ENCODE measurements at places on chromosomes 12 and 14.

GRCh38 chr12:484096-484495, 24.4 kb downstream of the B4GALNT3 start:
- no peak for DNase-seq

GRCh38 chr12:25591144-25591543, 38.1 kb upstream of the LMNTD1 start:
- no peak for DNase-seq

- peak; percentile 93 for DNase-seq
Observed at GRCh38 chr12:7108003-7108795, 815 bp downstream of the C1RL start.

DNA sequence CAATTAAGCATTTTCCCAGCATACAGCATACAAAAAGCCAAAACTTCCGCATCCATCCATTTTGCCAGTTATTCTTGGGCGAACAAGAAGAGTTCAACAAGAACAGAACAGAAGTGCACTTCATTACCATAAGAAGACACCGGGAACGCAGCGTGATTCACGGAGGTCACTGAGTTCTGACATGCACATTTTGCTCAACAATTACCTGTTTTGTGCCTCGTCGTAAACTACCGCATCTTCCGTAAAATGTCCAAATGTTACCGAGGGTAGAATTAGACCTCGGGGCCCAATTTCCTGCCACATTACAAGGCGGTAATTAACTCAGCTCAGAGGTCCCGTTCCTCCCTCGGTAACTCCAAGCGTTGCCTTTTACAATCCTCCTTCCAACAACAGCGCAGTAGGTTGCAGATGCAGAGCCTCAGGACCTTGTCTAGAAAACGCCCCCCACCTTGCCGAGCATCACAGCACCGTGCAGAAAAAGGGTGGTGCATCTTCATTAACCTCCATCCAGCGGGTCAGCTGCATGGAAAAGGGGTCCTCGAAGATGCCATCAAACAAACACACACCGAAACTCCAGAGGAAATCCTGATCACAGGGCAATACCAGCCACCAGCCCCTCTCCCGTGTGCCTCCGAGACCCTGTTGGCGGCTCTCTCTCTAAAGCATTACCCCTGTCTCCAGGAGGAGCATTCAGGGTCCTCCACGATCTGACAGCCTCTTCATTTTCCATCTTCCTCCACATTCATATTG, 125.2 kb downstream of the BCL11B start:
- DNase-seq: no peak

GRCh38 chr12:1525858-1526257, 68.5 kb downstream of the FBXL14 start:
- no peak for DNase-seq

- no peak for DNase-seq
Observed at GRCh38 chr12:79991586-79991985, 56.7 kb upstream of the PPP1R12A start.

DNA sequence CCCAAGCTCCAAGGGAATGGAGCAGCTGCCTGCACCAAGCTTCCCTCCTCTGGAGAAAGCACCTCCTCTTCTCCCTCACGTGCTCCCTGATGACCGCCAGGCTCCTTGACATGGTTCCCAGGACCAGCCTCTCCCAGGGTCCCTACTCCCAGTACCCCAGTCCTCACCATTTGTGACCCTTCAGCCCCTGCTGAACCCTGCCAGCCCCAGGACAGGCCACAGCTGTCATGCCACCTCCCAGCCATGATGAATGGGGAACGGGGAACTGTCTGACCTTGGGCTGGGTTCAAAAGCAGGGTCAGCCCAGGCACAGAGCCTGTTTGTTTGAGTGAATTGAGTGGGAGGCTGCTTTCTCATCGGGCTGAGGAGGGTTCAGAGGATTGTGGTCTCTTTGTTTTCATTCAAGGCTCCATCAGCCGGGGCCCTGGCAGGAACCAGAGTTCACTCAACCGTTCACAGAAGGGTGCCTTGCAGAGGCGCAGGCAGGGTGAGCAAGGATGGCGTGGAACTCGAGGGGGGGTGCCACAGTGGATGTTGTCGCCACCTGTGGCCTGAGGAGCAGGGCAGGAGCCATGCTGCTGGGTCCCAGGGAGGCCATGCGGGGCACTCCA, 344.5 kb upstream of the SFSWAP start:
- no peak for DNase-seq

DNA sequence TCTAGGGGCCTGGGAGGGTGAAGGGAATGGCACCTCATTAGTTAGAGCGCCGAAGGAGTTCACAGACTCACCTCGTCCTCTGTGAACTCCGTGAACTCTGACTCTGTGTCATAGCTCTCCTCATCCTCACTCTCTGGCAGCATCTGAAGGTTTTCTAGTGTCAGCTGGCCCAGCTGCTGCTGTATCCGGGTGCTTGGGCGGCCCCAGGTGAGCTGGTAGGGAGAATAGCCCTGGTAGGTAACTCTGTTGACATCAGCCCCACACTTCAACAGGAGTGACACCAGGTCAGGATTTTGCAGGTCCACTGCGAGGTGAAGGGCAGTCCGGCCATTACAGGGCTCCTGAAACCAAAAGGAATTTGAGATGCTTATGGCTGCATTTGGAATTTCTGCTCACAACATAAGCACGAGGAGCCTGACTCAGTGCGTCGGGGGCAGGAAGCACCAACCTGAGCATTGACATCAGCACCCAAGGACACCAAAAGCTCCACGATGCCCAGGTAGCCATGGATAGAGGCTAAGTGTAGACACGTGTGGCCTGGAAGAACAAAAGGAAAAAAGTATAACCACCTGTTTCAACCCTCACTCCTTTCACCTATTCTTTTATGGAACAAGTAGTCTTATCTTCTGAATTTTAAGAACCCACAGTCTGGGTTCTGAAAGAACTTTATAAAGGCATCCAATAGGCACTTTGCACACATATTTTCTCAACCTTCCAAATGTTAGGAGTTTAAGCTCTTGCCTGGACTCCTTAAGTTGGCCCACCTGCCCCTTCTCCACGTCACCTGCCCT, 2.0 kb downstream of the NFKBIA start:
- DNase-seq: peak; percentile 31

DNA sequence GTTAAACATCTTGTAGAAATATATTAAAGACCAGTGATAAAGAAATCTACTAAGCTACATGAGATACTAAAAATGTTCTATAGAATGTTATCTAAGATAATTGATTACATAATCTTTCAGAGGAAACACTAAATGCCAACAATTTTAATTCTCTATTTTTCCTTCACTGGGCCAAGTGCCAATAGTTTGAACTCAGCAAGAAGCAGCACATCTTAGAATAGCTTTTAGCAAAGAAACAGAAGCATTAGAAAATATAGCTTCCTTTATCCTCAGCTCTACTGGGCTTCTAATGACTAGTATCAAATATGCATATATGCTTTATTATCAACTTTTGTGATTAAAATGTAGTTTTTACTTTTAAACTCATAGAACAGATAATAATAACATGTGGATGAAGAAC, 461.4 kb upstream of the USP15 start:
- DNase-seq: no peak

GRCh38 chr14:68794851-68795596, 2.2 kb upstream of the ZFP36L1 start:
- DNase-seq: peak; percentile 63

DNA sequence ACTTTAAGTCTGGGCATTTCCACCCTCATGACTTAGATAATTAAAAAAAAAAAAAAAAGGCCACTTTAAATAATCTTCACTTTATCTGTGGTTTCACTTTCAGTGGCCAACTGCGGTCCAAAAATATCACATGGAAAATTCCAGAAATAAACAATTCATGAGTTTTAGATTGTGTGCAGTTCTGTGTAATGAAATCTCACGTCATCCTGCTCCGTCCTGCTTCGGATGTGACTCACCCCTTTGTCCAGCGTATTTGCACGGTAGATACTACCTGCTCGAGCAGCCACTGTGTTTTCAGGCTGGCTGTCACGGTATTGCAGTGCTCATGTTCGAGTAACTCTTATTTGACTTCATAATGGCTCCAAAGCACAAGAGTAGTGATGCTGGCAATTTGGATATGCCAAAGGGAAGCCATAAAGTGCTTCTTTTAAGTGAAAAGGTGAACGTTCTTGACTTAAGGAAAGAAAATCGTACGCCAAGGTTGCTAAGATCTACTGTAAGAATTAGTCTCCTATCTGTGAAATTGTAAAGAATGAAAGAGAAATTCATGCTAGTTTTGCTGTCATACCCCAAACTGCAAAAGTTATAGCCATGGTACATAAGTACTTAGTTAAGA, 2.4 kb downstream of the E2F7 start:
- no peak for DNase-seq

- DNase-seq: no peak
Observed at GRCh38 chr14:41457393-41457792, 149.3 kb upstream of the LRFN5 start.

DNA sequence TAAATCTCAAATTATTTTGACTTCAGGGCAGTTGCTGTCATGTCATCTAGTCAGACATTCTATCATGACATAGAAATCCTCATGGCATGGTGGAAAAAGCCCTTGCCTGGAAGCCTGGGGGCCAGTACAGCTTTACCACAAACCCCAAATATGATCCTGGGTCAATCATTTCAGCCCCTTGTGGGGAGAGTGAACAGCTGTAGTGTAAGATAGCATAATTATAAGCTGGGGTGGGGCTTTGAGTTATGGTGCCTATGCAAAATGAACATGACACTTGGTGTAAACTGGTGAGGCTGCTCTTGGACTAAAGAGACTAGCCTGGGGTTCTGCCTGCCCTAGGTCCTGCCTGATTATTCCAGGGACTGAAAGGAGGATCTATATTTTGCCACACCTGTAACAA, 207.7 kb upstream of the DDHD1 start:
- DNase-seq: no peak

DNA sequence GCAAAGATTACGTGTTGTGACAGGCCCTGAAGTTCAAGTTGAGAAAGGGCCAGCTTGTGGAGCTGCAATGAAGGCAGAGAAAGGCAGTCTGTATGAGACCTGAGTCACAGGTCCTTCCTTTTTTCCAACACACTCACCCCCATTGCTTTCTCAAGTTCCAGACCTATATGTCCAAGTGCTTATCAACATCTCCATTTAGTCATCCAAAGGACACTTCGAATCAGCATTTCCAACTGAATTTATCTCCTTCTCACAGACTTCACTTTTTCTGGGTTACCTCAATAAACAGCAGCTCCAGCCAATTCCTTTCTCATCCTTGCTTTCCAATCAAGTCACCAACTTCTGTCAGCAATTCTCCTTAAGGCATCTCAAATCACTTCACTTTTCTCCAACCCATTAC, 56.4 kb upstream of the KIF21A start:
- no peak for DNase-seq

DNA sequence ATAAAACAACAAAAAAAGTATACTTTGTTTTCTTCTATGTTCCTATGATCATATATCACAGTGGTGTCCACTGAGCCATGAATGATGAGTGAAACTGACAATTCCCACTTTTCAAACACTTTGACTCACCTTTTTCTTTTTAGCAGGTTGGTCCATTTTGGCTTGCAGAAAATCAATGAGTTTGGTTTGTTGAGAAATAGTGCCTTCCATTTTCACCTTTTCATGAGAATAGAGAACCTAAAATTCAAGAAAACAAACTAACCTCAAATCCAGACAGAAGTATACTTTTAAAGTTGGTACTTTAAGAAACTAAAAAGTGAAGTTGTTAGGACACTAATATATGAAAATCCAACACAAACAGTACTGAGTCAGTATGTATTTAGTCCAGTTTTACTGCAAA, 52.4 kb downstream of the PRKAB1 start:
- no peak for DNase-seq

GRCh38 chr14:58826845-58827686, 189.3 kb downstream of the DACT1 start:
- no peak for DNase-seq

- DNase-seq: no peak
Observed at GRCh38 chr12:46263140-46264016, 5.5 kb downstream of the SLC38A1 start.

DNA sequence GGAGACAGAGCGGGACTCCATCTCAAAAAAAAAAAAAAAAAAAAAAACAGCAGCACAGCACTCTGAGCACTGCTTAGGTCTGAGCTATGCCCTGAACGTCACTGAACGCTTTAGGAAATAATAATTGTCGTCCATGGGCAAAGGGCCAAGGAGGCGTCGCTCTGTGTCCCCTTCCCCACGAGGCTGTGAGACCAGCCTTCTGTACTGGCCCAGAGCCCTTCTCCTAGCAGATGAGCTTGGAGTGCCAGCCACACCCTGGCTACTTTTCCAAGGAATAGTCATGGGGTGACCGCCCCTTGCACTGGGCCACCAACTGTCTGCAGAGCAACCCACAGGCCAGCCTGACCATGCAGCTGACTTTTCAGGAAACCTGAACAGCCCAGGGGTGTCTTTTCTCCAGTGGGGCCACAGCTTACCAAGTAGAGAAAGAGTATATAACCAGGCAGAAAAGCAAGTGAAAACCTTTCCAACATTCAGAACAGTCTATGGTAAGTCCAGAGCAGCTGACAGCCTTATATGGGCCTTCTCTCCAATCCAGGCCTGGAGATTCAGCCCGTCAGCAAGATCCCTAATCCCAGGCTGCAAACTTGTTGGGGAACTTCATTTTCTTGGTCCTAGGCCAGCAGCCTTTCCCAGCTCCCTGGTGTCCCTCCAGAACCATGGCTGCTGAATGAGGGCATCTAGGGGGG, 28.5 kb downstream of the CD9 start:
- DNase-seq: no peak

GRCh38 chr12:59716043-59716442, 120.2 kb downstream of the SLC16A7 start:
- no peak for DNase-seq

DNA sequence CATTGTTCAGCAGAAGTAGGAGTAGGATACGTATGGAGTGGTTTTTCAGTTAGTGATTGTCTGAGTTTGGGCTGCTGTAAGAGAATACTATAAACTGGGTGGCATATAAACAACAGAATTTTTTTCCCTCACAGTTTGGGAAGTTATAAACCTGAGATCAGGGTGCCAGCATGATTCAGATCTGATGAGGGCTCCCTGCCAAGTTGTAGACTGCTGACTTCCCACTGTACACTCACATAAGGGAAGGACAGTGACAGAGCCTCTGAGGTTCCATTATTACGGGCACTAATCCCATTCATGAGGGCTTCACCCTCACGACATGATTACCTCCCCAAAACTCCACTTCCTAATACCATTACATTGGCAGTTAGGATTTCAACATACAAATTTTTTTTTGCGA, 50.7 kb downstream of the ACSM4 start:
- no peak for DNase-seq

DNA sequence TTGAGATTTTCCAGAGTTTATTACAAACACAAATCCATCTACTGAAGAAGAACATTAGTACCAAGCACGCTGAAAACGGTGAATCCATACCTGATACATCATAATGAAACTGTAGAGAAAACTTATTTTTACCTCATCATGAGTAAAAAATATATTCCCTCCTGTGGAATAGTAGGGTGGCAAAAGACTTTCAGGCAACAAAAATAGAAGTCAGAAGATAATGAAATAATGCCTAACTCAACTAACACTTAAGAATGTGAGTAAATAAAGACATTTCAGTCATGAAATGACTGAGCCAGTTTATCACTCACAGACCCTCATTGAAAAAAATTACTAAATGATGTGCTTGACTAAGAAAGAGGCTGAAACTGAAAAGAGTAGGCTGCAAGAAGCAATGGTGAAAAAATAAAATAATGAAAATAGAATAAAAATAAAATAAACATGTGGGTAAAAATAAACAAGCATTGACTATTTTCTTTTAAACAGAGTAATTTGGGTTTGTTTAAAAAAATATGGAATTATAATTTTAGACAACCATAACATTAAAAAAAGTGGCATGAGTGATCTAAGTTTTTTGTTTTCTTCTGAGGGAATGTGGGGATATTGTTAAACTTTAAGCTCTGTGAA, 148.6 kb downstream of the ASCL1 start:
- no peak for DNase-seq

- DNase-seq: no peak
Observed at GRCh38 chr14:51962711-51963110, 26.6 kb upstream of the RTRAF start.

GRCh38 chr12:69014047-69014446, 81.1 kb upstream of the CPM start:
- DNase-seq: no peak

Data from T-helper 2 cell (primary cell).